ENCODE measurements at places on chromosomes 13 and 19. TPM values are rescaled to one million over a fixed set of nuclear protein-coding genes. Genes with fewer than 3 reads are reported as not detected.
A peak's percentile ranks its signal among the peaks of the same experiment; 100 is the strongest.

GRCh38 chr13:99585609-99586008, 84.3 kb downstream of the TM9SF2 start:
- peaks cover 4% of the 10 kb centered on the region for H3K27me3 ChIP-seq
- no peaks in the 10 kb centered on the region for H3K36me3 ChIP-seq
- no peak overlapping the region for H3K27ac ChIP-seq

DNA sequence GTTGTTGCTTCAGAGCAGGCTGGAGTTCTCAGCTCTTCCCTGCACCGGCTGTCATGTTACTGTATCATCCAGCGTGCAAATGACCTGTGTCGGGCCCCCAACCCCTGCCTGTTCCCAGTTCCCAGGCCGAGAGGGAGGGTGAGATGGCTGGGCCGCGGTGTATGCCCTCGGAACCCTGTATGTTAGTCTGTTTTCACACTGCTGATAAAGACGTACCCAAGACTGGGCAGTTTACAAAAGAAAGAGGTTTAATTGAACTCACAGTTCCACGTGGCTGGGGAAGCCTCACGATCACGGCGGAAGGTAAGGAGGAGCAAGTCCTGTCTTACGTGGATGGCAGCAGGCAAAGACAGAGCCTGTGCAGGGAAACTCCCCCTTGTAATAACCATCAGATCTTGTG, 10.9 kb downstream of the TMEM255B start:
- peaks cover 3% of the 10 kb centered on the region for H3K27me3 ChIP-seq
- H3K27ac ChIP-seq = no peak overlapping the region
- no peak overlapping the region for H3K4me3 ChIP-seq
- DNase-seq = no peak

SLITRK6 gene
- total RNA-seq = 0.29 TPM

DNA sequence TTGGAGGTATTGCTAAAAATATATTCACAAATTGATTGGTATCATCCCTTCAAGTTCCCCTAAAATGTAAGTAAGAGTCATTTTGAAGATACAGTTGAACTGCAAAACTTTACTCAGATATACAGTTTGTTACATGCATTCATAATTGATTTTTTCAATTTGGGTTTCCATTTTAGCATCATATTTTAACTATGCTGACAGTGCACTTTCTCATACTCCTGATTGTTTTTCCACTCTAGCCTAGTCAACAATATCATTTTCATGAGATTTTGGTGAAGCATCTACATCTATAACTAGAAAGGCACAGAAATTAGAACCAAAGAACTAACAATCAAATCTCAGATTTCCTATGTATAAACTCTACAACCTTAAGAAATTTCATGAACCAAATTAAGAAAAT, 2850.4 kb upstream of the PCDH20 start:
- H3K36me3 ChIP-seq = no peaks in the 10 kb centered on the region
- H3K4me3 ChIP-seq = no peak overlapping the region
- no peaks in the 10 kb centered on the region for H3K27me3 ChIP-seq
- no peaks in the 10 kb centered on the region for H3K4me1 ChIP-seq

- no peak for DNase-seq
- H3K36me3 ChIP-seq = no peaks in the 10 kb centered on the region
- no peak overlapping the region for H3K27ac ChIP-seq
Measured at GRCh38 chr13:71219698-71220415, 647.1 kb downstream of the DACH1 start.

ASF1B gene
- 2.7 TPM for total RNA-seq

DNA sequence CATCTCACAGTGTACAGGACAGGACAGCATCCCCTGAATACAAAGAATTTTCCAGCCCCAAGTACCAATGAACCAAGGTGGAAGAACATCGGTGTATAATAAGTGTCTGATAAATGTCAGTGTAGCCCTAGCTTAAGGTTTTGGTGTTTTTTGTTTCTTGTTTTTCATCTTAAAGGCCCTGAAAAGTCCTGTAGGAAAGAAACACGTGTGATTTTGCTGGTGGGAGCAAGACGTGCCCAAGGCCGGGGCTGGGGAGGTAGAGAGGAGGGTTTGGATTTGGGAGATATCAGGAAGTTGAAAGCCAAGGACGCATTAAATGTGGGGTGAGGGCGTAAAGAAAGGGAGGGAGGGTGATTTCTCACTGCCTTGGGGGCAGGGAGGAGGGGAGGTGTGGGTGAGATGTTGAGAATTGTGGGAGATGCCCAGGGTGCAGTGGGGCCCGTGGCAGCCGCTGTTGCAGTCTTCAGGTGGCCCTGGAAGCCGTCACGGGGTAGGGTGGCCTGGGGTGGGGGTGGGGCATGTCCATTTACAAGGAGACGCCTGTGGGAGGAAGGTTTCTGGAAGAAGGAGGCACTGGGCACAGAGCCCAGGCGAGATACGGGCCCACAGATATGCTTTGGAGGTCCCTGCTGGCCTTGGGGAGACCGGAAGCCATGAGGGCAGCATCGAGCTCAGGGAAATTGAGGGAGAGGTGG, 6.7 kb downstream of the CAMSAP3 start:
- H3K27me3 ChIP-seq = peaks cover 2% of the 10 kb centered on the region
- no peak overlapping the region for H3K4me3 ChIP-seq
- no peak overlapping the region for H3K27ac ChIP-seq
- no peaks in the 10 kb centered on the region for H3K36me3 ChIP-seq
- peak; percentile 48 for DNase-seq

A1BG gene
- total RNA-seq = 1.1 TPM

MAP4K1 gene
- under 0.01 TPM for total RNA-seq

DNA sequence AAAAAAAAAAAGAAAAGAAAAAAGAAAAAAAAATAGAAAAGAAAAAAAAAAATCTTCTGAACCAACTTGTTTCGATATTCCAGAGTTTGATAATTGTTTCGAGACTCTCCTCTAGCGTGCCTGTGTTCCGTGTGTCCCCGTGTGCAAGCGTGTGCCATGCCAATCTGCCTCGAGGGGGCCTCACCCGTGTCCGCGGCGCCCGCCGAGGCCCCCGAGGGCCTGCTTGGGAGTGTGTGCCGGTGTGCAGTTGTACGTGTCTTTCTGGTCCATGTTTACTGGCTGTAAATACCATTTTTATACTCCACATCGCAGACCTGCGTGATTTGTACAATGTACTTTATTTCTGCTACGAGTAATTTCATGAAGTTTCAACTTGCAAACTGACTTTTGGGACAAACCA, 69.9 kb upstream of the NFIC start:
- H3K4me3 ChIP-seq = no peak overlapping the region
- peak; percentile 57 for DNase-seq
- no peaks in the 10 kb centered on the region for H3K4me1 ChIP-seq

ZNF99 gene
- total RNA-seq = under 0.01 TPM

DNA sequence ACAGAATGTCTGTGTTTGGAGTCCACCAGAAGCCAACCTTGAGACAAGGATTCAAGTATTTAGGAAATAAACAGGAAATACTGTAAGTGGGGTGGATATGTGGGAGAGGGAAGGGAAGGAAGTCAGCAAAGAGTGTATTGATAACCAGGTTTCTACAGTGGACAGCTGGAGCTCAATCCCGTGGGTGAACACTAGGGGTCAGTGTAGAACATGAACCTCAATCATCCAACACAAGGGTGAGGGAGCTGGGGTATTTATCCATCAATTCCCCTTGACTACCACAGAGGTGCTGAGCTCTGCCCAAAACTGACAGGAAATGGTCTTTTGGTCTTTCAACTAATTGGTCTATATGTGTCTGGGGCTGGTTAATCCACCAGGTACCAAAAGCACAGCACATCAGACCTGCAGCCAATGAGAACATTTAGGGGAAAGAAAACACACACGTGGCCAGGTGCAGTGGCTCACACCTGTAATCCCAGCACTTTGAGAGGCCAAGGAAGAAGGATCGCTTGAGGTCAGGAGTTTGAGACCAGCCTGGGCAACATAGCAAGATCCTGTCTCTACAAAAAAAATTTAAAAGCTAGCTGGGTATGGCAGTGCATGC, 5.6 kb upstream of the SYDE1 start:
- H3K4me3 ChIP-seq = no peak overlapping the region
- no peaks in the 10 kb centered on the region for H3K4me1 ChIP-seq
- DNase-seq = peak; percentile 64
- no peaks in the 10 kb centered on the region for H3K36me3 ChIP-seq

PDX1 gene
- not detected for total RNA-seq

OR4F17 gene
- total RNA-seq = not detected

NLRP7 gene
- not detected for total RNA-seq

- peaks cover 80% of the 10 kb centered on the region for H3K36me3 ChIP-seq
- H3K4me1 ChIP-seq = peaks cover 13% of the 10 kb centered on the region
- no peaks in the 10 kb centered on the region for H3K27me3 ChIP-seq
- DNase-seq = peak; percentile 86
Measured at GRCh38 chr19:51702103-51702824, 9.1 kb downstream of the SPACA6 start.

GRCh38 chr19:3350014-3350663, 16.2 kb upstream of the NFIC start:
- DNase-seq = peak; percentile 83
- H3K4me1 ChIP-seq = peaks cover 6% of the 10 kb centered on the region
- H3K27ac ChIP-seq = no peak overlapping the region
- H3K4me3 ChIP-seq = no peak overlapping the region
- H3K27me3 ChIP-seq = no peaks in the 10 kb centered on the region

DNA sequence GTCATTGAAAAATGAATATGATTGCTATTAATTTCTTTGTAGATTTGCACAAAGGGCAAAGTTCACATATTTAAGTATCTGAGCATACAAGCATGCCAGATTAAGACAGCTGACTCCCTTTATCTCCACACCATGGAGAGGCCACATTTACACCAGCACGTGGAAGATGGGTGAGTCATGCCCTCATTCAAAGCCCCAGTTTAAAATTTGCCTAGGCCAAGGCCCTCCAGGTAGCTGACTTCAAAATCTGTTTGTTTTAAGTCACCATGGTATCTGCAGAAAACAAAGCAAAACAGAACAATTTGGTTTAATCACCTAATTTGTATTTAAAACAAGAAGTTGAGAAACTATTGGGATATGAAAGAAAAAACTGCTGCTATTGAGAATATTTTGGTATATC, 109.2 kb downstream of the ESD start:
- no peak for DNase-seq
- H3K4me3 ChIP-seq = no peak overlapping the region
- H3K27ac ChIP-seq = no peak overlapping the region
- no peaks in the 10 kb centered on the region for H3K27me3 ChIP-seq

DNA sequence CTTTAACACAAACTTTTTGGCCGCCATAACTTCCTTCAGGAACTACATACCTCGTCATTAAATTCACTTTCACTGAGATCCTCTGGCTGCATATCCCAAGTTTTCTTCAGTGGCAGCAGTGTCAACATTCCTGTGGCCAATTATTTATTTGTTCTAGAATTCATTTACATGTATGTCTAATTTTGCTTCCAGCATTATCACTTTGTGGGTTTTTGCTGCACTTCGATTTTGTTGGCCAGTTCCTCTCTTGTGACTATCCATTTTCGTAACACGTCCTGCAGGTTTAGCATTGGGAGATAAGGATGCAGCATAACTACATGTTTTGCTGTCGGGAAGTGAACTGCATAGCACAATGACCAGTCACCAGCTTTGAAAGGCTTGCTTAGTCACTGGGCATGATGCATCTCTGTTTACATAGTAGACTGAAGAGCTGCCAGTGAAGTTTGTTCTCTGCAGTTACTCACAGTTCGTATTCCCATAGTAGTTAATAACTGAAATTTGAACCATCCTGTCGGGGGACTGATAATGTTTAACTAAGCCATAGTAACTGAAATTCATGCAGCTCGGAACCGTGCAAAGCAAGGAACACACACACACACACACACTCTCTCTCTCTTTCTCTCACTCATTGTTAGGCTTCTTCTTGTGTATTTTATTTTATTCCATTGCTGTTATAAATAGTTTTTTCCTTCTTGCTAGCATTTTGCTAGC, 28.3 kb downstream of the ZNF507 start:
- peak overlapping the region; percentile 30 for H3K4me3 ChIP-seq
- peak overlapping the region; percentile 80 for H3K27ac ChIP-seq
- no peaks in the 10 kb centered on the region for H3K27me3 ChIP-seq
- peak; percentile 65 for DNase-seq
- H3K4me1 ChIP-seq = peaks cover 20% of the 10 kb centered on the region
- peaks cover 40% of the 10 kb centered on the region for H3K36me3 ChIP-seq

SIGLEC14 gene
- not detected for total RNA-seq

DNA sequence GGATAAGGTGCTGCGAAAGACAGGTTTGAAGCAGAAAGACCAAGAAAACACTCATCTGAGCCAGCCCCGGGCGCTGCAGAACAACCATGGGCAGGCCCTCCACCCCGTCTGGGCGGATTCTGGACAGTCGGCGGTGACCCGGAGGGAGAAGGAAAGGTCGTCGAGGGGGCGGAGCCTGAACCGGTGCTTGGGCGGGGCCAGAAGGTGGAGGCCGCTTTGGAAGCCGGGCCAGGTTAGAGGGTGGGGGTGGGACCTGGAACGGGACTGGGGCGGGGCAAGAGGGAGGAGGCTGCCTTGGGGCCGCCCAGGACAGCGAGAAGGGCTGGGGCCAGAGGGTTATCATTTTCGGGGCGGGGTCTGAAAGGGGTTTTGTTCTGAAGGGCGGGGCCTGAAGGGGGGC, 5.0 kb upstream of the ZNF765 start:
- H3K36me3 ChIP-seq = no peaks in the 10 kb centered on the region
- no peak overlapping the region for H3K4me3 ChIP-seq
- no peaks in the 10 kb centered on the region for H3K27me3 ChIP-seq
- no peak for DNase-seq
- peaks cover 9% of the 10 kb centered on the region for H3K4me1 ChIP-seq

LSR gene
- 0.29 TPM for total RNA-seq

FCHO1 gene
- not detected for total RNA-seq

- no peak overlapping the region for H3K4me3 ChIP-seq
- no peaks in the 10 kb centered on the region for H3K4me1 ChIP-seq
- H3K27ac ChIP-seq = no peak overlapping the region
Measured at GRCh38 chr13:108121406-108121805, 93.9 kb downstream of the LIG4 start.

GRCh38 chr13:43544011-43544410, 242.8 kb downstream of the ENOX1 start:
- H3K27ac ChIP-seq = peak overlapping the region; percentile 17
- no peak overlapping the region for H3K4me3 ChIP-seq
- no peak for DNase-seq
- peaks cover 30% of the 10 kb centered on the region for H3K4me1 ChIP-seq
- no peaks in the 10 kb centered on the region for H3K27me3 ChIP-seq
- no peaks in the 10 kb centered on the region for H3K36me3 ChIP-seq

SLITRK5 gene
- total RNA-seq = not detected

DNA sequence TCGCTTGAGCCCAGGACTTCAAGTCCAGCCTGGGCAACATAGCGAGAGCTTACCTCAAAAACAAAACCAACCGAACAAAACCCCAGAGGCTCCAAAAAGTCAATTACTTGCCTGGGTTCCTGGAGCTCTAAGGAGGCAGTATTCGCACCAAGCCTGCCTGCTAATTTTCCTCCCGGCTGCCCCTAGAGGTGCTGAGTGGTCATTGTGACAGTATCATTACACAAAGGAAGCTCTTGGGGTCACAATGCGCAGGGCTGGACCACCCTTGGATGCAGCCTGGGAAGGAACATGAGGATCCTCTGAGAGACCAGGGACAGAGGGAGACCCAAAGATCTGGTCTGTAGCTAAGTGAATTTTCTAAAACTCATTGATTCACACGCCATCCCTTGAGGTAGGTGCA, 8.5 kb upstream of the PEX11G start:
- peaks cover 10% of the 10 kb centered on the region for H3K27me3 ChIP-seq
- H3K4me3 ChIP-seq = no peak overlapping the region
- no peaks in the 10 kb centered on the region for H3K4me1 ChIP-seq
- no peak overlapping the region for H3K27ac ChIP-seq

GRCh38 chr19:12411893-12412292, 10.8 kb upstream of the ZNF799 start:
- no peaks in the 10 kb centered on the region for H3K27me3 ChIP-seq
- H3K4me1 ChIP-seq = no peaks in the 10 kb centered on the region
- no peak for DNase-seq
- H3K36me3 ChIP-seq = no peaks in the 10 kb centered on the region
- no peak overlapping the region for H3K27ac ChIP-seq
- H3K4me3 ChIP-seq = no peak overlapping the region

Measured in osteoblast (primary cell).